SK-MEL-5 (cell line): ENCODE measurements at places on chromosomes 5 and 9. TPM values are rescaled to one million over a fixed set of nuclear protein-coding genes. Genes with fewer than 3 reads are reported as not detected.
A peak's percentile ranks its signal among the peaks of the same experiment; 100 is the strongest.

- no peak for DNase-seq
Observed at GRCh38 chr5:176626876-176627236, 3.5 kb downstream of the SNCB start.

DNA sequence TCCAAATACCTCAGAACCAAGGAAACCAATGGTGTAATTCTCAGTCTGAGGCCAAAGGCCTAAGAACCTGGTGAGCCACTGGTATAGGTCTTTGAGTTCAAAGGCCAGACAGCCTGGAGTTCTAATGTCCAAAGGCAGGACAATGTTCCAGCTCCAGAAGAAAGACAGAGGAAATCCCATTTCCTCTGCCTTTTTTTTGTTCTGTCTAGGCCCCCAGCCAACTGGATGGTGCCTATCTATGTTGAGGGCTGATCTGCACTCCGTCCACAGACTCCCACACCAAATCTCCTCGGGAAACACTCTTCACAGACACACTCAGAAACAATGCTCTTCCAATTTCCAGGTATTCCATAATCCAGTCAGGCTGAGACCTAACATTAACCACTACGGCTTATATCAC lies 30.1 kb downstream of the FNIP1 start:
- DNase-seq = no peak

DNA sequence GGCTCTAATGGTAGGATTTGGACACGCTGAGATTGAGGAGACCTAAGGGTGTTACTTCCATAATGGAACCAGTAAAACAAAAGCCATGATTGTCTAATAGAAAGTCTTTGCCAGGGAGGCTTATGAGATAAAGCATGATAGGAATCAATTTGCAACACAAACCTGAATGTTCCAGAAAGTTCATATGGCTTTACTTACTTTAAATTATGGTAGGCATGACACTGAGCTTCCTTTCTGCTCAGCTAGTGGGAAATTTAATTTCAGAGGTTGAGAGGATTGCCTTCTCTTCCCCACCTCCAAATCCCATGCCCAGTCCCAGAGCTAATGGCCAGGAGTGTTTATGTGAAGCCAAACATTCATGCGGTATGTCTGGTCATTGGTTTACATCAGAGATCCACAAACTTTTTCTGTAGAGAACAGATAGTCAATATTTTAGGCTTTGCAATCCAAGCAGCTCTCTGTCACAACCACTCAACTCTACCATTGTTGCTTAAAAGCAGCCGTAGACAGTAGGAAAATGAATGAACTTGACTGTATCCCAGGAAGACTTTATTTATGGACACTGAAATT lies 114.5 kb downstream of the UGCG start:
- DNase-seq = no peak

- no peak for DNase-seq
Observed at GRCh38 chr5:84184857-84185256, 199.8 kb downstream of the EDIL3 start.

DNA sequence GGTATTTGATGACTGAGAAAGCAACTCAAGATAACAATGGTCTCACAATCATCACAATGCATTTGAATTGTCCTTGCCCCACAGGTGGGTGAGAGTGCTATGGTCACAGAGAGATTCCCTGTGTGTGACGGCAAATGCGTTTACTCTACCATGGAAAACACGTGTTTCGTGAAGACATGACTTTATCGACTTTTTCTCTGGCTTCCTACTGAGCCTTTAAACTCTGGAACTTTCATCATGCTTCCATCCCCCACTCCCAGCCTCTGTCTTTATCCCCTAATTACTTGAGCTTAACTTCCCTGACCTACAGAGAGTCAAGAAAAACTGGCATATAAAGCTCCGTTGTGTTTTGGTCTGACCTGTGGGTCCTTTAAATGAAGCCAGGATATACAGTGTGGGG lies 414.1 kb upstream of the CLINT1 start:
- no peak for DNase-seq

DNA sequence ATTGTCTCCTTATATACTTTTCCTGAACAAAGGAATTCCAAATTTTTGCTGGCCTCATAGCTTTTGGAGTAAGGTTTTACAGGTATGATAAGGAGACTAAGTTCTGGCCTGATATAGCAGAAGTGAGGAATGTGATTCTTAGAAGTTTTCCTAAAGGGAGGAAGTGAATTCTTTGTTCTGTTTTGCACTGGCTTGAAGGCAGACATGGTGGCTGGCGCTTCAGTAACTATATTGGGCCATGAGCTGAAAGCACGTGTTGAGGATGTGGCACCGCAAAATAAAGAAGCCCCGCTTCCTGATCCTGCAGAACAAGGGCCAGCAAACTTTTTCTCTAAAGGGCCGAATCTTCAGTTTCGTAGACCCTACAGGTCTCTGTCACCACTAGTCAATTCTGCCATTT lies 224.2 kb downstream of the SNX18 start:
- DNase-seq = no peak

DNA sequence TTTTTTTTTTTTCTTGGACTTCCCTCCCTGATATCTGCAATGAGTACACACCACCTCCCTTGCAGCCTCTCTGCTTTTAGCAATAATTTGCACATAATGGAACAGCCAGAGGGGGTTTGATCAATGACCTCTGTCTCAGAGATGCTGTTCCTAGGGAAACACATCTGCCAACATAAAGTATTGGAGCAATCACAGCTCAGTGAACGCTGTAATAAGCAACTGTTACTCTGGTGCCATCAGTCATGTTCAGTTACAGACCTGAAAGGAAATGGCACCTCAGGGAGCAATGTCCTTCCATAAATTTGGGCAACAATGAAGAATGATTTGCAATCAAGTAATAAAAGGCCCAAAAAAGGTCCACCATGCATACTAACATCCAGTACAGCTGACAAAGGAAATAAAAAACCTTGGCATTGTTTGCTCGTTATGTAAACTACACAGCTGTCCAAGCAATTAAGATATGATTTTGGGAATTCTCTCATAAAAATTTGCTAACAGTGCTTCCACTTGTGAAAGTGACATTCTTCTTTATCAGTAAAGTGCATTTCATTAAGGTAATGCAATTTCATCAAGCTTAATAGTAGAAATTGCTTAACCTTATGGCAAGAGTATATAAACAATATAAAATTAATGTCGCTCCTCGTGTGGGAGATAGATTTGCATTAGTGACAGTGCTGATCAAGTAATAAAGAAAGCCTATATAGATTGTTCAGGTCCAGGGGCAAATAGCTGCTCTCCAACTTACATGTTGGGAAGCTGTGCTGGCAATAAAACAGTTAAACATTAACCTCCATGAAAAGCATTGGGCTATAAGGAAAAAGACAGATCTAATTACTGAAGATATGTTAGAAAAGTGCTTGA lies 167.8 kb downstream of the RASEF start:
- DNase-seq = no peak

DNA sequence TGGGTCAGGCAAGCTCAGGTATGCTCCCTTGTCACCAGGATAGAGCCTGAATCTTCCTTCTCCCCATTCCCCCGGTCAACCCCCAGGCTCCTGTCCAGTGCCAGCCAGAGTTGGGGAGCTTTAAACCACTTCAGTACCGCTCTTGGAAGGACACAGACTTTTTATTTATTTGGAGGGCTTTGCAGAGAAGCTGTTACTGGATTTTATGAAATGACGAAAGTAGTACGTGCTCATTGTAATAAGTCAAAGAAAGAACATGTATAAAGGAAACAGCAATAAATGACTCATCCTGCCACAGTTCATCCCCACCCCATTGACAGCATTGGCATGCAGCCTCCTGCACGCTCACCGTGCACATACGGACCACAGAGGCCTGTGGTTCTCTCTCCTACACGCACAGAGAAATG lies 230.3 kb downstream of the AUH start:
- peak; percentile 70 for DNase-seq

DNA sequence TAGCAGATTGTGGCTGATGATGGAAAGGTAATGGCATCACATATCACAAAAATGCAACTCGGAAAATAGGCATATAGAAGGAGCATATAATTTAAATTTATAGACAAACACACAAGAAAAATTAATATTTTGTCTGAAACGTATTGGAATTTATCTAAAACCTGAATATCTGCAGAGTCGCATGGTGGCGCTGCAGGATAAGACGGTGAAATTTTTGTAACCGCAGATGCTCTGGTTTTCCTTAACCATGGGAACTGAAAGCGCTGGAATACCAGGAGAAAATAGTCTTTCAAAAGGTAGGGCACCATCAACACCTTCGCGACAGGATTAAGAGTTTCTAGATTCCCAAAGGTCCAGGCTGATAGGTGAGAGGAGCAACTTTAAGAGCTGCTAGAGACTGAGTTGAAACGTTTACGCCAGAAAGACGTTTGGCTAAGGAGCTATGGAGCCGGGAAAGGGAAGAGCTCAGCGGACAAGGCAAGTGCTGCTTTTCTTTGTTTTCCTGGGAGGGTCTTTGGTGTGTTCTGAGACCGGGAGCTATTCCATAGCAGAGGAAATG lies 11.0 kb upstream of the PCDHB15 start:
- peak; percentile 34 for DNase-seq

GRCh38 chr5:168123631-168124528 lies 167.6 kb upstream of the WWC1 start:
- DNase-seq = peak; percentile 28

- no peak for DNase-seq
Observed at GRCh38 chr9:3804103-3804502, 278.3 kb upstream of the RFX3 start.

- DNase-seq = no peak
Observed at GRCh38 chr5:53893626-53894025, 333.2 kb downstream of the NDUFS4 start.

DNA sequence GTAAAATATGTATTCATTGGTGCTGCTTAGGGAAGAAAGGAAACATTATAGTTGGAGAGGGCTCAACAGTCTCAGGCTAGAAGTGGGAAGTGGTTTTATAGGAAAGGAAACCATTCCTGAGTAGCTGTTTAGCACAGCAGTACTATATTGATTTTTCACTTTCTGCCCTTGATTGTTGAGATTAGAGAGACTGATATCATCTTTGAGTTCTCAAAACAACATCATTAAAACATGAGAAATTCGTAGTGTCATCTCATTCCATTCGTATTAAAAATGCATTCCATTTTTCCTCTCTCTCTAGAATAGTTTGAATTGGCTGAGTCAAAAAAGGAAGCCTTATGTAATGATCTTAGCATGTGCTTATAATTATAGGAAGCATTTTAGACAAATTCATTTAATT lies 14.1 kb downstream of the POLR3G start:
- no peak for DNase-seq

- DNase-seq = peak; percentile 85
Observed at GRCh38 chr5:103461243-103461642, 101.3 kb downstream of the NUDT12 start.

GRCh38 chr5:97629276-97629675 lies 446.2 kb upstream of the RIOK2 start:
- peak; percentile 87 for DNase-seq

GRCh38 chr5:140734354-140734753 lies 34.1 kb downstream of the ZMAT2 start:
- DNase-seq = peak; percentile 48

GRCh38 chr9:82320566-82320965 lies 332.0 kb downstream of the SPATA31D1 start:
- DNase-seq = no peak

DNA sequence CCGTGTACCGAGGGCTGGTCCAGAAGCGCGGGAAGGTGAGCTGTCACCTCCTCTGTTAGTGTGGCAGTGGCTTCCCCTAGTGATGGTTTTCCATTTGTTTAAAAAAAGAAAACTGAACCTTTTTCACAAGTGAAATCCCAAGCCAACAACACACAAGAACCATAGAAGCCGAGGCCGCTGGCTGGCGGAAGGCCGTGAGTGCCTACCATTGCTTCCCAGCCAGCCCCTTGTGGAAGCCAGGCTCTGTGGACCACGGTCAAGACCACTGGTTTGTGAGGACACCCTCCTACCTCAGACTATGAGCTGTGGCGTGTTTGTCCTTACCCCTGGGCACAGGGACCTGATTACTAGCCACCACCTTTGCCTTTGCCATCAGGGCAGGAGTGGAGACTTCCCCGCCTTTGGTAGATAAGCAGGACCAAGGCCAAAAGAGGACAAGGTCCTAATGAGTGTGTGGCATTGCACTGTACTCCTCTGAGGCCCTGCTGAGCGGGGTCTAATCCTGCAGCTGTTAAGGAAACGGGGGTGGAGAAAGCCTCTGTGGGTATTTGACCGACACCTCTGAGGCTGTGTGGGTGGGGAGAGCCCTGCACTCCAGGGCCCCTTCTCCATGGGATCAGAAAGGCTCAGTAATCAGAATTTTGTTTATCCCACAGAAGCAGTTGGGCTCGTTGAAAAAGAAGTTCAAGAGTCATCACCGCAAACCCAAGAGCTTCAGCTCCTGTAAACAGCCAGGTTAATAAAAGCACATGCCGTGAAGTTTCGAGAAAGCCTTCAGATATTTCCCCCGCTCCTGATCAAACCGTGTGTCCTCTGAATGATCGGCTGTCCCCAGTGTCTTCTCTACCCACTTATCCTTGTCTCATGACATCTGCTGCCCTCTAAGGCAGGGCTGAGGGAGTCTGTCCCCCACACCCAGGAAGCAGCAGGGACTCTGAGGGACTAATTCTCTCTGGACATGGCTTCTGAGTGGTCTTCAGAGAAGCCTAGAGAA lies 4.3 kb downstream of the SURF2 start:
- no peak for DNase-seq

DNA sequence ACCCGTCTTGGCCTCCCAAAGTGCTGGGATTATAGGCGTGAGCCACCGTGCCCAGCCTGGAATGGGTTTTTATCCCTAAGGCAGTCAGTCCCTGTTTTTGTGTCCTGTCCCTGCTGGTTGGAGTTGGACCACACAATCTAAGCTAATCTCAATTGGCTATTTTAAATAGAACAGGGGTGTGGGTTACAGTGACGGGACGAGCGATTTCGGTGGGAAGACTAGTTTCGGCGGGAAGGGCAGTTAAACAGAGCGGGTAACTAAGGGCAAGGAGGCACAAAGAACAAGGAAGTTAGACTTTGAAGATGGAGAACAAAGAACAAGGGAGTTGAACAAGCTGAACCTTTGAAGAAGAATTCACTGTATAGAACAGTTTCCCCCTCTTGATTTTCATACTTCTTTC lies 1.4 kb downstream of the GTF3C5 start:
- no peak for DNase-seq

- DNase-seq = peak; percentile 94
Observed at GRCh38 chr5:35777358-35778087, 79.2 kb upstream of the IL7R start.

- no peak for DNase-seq
Observed at GRCh38 chr9:132181796-132182313, 20.0 kb downstream of the NTNG2 start.

DNA sequence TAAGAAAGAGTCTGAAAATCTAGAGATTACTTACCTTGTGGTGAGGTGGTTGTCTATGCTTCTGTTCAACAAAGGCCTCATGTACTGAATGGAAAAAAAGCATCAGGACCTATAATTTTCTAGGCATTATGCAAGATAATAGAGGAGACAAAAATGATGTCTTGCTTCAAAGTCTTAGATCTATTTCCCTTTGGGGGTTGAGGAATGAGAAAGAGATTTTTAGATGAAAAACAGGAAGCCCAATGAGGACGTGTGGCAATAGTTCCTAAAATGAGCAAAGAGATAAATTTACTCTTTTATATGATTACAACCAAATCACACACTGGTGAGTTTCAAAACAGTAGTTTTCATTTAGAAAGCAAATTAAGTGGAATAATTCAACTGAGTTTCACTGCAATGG lies 99.5 kb downstream of the GHR start:
- DNase-seq = no peak

Gene DMRT3
- total RNA-seq = not detected in 2 replicates

Gene F2RL1
- total RNA-seq = 0.74 and 0.77 TPM in 2 replicates

Gene CNTNAP3
- 4.9 and 5.3 TPM in 2 replicates for total RNA-seq

Gene EGR1
- 1.9 and 2.8 TPM in 2 replicates for total RNA-seq

Gene INSL6
- total RNA-seq = not detected in 2 replicates

Gene CCNJL
- 3.2 and 3.9 TPM in 2 replicates for total RNA-seq

Gene SOHLH1
- 0.27 TPM in 1 of 2 replicates, not detected in the other for total RNA-seq

Gene ERMP1
- 35.2 and 38.2 TPM in 2 replicates for total RNA-seq

Gene PCDHB4
- 0.40 and 0.43 TPM in 2 replicates for total RNA-seq

Gene SLC27A6
- total RNA-seq = not detected in 2 replicates

Gene DIRAS2
- not detected in 2 replicates for total RNA-seq

Gene TAF11L2
- total RNA-seq = not detected in 2 replicates
